ENCODE measurements at places on chromosomes 6 and 20. TPM values are rescaled to one million over a fixed set of nuclear protein-coding genes. Genes with fewer than 3 reads are reported as not detected.

Gene E2F3
- total RNA-seq: 12.4 TPM

Gene ROMO1
- 413 TPM for total RNA-seq

Gene TSPO2
- not detected for total RNA-seq

Gene CMTR1
- 17.2 TPM for total RNA-seq

Gene TRIM10
- total RNA-seq: not detected
